ENCODE measurements at places on chromosomes 7 and 10.

DNA sequence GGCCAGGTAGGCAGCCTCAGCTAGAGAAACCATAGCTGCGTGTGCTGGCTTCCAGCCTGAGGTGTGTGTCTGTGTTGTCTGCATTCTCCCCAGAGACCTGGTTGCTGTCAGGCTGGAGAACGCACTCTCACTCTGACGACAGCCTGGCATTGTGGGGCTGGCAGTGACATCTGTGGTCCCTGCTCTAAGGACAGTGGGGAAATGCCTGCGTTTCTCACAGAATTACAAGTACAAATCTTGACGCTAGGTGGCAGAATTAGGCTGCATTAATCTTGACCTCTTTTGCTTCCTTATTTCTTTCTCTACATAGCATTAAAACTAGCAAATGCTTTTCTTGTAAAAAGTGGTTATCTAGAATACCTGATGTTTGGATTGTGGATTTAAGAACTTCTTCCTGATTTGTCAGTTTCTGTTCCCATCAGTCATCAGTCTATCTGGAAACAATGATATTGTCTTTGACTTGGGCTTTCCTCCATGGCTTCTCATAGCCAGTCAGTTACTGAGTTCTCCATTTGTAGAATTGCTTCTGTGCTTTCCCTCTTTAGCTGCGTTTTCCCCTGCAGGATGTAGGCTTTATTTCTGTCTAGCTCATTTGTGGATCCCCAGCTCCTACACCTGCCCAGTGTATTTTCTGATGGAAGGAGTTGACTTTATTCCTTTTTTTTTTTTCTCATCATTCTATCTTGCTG lies 86.0 kb downstream of the FANK1 start:
- DNase-seq = peak; percentile 40

GRCh38 chr10:19194866-19195265 lies 146.3 kb downstream of the MALRD1 start:
- no peak for DNase-seq

- DNase-seq = no peak
These were observed 274.6 kb downstream of the ARL4A start for GRCh38 chr7:12961910-12962480.

- DNase-seq = peak; percentile 81
These were observed 213.6 kb downstream of the FAM107B start for GRCh38 chr10:14560791-14561765.

GRCh38 chr10:95356-96115 lies 39.7 kb upstream of the ZMYND11 start:
- no peak for DNase-seq

- DNase-seq = peak; percentile 68
These were observed 568.8 kb upstream of the ADARB2 start for GRCh38 chr10:2306081-2306480.

DNA sequence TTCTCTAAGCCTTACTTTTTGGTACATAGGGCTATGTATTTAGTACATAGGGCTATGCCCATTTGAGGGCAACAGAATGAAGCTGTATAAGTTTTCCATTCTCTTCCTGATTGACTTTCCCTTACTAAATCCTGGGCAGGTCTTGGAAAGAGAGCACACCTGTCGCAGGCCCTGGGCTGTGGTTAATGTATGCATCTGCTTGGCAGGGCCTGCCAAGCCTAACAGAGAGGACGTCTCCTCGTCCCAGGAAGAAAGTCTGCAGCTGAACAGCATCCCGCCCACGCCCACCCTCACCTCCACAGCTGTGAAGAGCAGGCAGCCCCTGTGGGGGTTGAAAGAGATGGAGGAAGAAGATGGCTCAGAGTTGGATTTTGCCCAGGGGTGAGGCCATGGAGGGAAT lies 8.9 kb upstream of the PVRIG start:
- no peak for DNase-seq

GRCh38 chr7:40463446-40463845 lies 328.6 kb downstream of the SUGCT start:
- no peak for DNase-seq
